Activated T-helper 1 cell treated with anti-CD3 and anti-CD28 coated beads, Interleukin-12 subunit alpha, Interleukin-12 subunit beta, Interleukin-2, Interleukin-4 antibody, amounts not matched to agents 30 ng/mL and 10 ng/mL and 1 ng/mL, durations not matched to agents 14 hours and 24 hours and 36 hours (primary cell): ENCODE measurements at places on chromosomes 5 and 9.

DNA sequence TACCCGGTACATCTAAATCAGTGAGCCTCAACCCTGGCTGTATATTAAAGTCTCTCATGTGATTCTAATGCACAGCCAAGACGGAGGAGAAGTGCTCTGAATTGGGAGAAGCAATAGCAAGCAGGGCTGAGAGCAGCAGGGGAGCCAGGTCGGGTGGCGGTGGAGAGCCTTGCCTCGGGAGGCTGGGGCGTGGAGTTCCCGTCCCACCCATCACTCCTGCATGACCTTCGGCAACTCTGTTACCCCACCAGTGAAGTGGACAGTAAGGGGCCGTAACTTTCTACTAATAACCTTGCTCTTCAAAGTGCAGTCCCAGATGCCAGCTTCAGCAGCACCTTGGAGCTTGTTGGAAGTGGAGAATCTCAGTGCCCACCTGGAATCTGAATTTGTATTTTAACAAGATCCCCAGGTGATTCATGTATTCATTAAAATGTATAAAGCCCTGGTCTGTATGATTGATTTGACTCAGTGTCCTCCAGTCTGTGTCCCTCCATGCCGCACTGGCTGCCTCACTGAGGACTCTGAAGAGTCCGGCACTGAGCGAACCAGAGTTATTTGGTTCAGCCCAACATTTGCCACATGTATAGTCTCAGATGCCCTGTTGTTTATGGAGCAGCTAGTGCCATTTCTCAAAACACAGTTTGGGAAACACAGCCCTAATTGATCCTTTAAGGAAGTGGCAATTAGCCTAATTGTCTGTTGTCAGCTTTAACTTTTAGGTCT is 6.5 kb downstream of the ERGIC1 start:
- H3K27ac ChIP-seq: no peak overlapping the region
- H3K4me1 ChIP-seq: peaks cover 13% of the 10 kb centered on the region
- no peak overlapping the region for H3K4me3 ChIP-seq
- DNase-seq: no peak
- H3K27me3 ChIP-seq: no peaks in the 10 kb centered on the region
- H3K36me3 ChIP-seq: no peaks in the 10 kb centered on the region

- no peak overlapping the region for H3K4me3 ChIP-seq
- H3K36me3 ChIP-seq: no peaks in the 10 kb centered on the region
- no peak for DNase-seq
- peaks cover 2% of the 10 kb centered on the region for H3K27me3 ChIP-seq
Observed at GRCh38 chr5:147427521-147428401, 82.1 kb downstream of the DPYSL3 start.

- no peaks in the 10 kb centered on the region for H3K4me1 ChIP-seq
- H3K4me3 ChIP-seq: no peak overlapping the region
- H3K27ac ChIP-seq: no peak overlapping the region
Observed at GRCh38 chr5:162654661-162655405, 587.3 kb downstream of the GABRG2 start.

GRCh38 chr5:132296412-132297016 is 2.3 kb downstream of the SLC22A4 start:
- DNase-seq: no peak
- H3K36me3 ChIP-seq: no peaks in the 10 kb centered on the region
- H3K4me1 ChIP-seq: peaks cover 32% of the 10 kb centered on the region
- no peak overlapping the region for H3K4me3 ChIP-seq

DNA sequence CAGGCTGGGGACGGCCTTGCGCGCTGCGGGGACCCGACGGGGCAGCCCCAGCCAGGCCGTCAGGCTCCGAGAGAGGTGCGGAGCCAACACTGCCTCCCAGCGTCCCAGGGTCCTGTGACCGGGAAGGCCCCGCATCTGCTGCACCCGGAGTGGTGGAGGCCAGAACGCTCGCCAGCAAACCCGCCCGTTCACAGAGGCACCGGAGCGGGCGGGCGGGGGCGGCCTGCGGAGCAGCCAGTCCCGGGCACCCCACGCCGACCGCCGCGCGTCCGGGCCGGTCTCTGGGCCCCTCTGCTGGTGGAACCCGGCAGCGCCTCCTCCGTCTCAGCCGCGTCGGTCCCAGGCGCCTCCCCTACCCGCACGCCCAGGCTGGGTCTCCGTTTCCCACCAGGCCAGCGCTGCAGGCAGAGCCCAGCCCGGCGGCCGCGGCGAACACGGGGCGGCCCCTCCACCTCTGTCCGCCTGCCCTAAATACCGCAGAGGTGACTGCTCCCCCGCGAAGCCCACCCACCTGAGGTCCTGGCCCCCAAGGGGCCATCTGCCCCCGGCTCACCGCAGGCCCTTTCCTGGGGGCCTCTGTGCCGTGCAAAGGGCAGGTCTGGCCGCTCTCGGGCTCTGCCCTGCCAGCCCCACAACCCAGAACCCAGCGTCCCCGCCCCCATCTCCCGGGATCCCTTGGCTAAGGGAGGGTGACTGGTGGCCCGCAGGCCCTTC is 15.9 kb downstream of the EXD3 start:
- peak; percentile 56 for DNase-seq
- no peak overlapping the region for H3K4me3 ChIP-seq
- H3K27me3 ChIP-seq: peaks cover 3% of the 10 kb centered on the region
- no peaks in the 10 kb centered on the region for H3K36me3 ChIP-seq
- H3K4me1 ChIP-seq: no peaks in the 10 kb centered on the region

DNA sequence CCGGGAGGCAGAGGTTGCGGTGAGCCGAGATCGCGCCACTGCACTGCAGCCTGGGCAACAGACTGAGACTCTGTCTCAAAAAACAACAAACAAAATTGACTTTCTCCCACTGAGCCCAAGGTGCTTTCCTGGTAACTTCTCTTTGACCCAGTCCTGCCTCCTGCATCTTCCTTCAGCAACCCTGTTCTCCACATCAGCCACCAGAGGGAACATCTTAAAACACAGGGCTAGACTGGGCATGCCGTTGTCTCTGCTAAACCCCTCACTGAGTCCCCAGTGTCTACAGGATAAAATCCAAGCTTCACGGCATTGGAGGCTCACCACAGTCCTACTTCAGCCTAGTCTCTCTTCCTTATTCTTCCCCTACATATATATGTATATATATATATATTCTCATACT is 39.8 kb upstream of the KCNMB1 start:
- DNase-seq: no peak
- no peak overlapping the region for H3K27ac ChIP-seq

GRCh38 chr9:104091708-104092107 is 2.4 kb upstream of the SMC2 start:
- H3K27ac ChIP-seq: peak overlapping the region; percentile 37
- H3K4me3 ChIP-seq: peak overlapping the region; percentile 98
- peaks cover 4% of the 10 kb centered on the region for H3K27me3 ChIP-seq

DNA sequence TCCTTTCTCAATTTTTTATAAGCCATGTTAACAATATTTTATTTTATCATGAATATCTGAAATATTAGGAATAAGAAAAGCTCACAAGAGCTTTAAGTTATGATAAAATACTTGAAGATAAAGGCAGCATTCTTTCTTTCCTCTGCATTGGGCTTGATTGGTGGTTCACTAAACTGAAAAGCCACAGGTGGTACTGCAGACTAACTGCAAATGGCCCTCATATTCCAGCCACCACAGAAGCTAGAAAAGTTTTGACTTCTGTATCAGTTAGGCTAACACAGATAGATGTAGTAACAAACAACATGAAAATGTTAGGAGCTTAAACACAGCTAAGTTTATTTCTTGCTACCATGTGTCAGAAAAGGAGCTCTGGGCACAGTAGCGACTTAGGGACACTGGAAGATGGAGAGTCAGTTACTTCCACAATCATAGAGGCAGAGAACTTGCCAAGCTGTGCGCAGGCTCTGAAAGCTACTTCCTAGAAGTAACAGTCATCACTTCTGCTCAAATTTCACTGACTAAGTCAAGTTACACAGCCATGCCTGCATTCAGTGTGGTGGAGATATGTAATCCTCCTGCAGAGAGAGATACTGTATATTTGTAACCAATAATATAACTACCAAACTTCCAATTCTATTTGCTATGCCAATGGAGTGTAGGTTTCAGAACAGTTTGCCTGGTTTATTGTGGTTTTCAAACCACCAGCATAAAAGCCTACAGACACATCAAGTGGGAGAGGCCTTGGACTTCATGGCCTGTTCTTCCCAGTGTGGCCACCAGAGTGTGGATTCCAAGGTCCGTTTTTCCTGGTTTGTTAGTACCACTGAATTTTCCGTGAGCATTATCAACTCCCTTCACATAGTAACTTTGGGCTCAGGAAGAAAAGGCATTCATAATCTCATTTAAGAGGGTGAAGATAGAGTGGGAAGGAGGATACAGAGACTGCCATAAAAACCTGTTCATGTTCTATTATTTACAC is 268.3 kb downstream of the PJA2 start:
- no peak for DNase-seq
- no peak overlapping the region for H3K4me3 ChIP-seq
- no peaks in the 10 kb centered on the region for H3K4me1 ChIP-seq

DNA sequence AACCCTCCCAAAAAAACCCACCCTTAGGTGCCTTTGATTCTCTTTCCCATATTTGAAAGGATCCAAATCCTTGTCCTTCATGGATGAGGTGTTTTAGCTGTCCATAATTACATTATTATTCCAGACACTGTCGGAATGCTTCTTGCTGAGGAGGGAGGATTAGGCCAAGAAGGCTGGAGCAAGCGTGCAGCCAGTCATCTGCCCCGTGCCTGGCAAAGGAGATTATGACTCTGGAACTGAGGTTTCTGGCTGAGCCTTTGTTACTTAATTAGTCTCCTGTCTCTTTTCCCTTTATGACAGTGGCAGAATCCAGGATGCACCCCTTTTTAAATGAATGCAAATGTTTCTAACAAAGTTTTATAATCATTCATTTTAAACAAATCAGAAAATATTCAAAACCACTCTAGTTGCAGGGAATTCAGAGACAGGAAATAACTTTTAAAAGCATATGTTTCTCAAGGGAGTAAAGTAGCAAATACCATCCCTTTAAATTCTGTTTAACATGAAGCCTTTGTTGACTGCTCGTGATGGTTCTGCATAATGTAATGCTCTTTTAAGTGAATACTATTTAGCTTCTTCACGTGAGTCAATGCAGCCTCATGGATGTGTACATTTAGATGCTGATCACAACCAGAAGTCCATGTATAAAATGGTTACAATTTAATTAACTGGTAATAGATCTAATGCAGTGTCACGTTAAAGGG is 69.8 kb downstream of the GALNT10 start:
- no peak for DNase-seq
- no peak overlapping the region for H3K27ac ChIP-seq
- H3K4me3 ChIP-seq: no peak overlapping the region
- H3K27me3 ChIP-seq: no peaks in the 10 kb centered on the region
- peaks cover 23% of the 10 kb centered on the region for H3K36me3 ChIP-seq
- H3K4me1 ChIP-seq: peaks cover 8% of the 10 kb centered on the region

- no peak for DNase-seq
- H3K27me3 ChIP-seq: no peaks in the 10 kb centered on the region
- H3K4me1 ChIP-seq: no peaks in the 10 kb centered on the region
- H3K27ac ChIP-seq: no peak overlapping the region
- H3K36me3 ChIP-seq: no peaks in the 10 kb centered on the region
Observed at GRCh38 chr9:17322882-17323864, 188.3 kb downstream of the CNTLN start.

DNA sequence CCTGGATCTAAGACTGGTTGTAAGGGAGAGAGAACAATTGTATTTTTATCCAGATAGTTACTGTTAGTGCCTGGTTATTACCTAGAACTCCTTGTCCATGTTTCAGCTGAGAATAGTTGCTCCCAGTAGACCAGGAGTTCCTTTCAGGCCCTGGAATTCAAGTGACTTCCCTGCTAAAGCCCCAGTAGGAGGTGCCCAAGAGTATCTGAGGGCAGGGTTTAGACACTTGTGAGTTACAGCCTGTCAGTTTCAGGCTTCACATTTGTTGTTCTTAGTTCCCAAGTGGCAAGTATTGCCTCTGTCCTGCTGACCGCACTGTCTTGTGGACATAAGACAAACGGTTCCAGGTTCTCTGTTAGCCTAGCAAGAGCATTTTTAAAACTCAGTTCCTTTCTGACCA is 743.9 kb upstream of the SEMA6A start:
- no peak for DNase-seq
- H3K36me3 ChIP-seq: no peaks in the 10 kb centered on the region
- no peak overlapping the region for H3K4me3 ChIP-seq
- H3K27ac ChIP-seq: no peak overlapping the region
- no peaks in the 10 kb centered on the region for H3K4me1 ChIP-seq

- no peak overlapping the region for H3K4me3 ChIP-seq
- no peaks in the 10 kb centered on the region for H3K4me1 ChIP-seq
- H3K27me3 ChIP-seq: no peaks in the 10 kb centered on the region
- DNase-seq: no peak
Observed at GRCh38 chr5:106311230-106311915, 1359.4 kb downstream of the EFNA5 start.

- H3K4me3 ChIP-seq: no peak overlapping the region
- H3K27ac ChIP-seq: no peak overlapping the region
- no peaks in the 10 kb centered on the region for H3K4me1 ChIP-seq
- no peak for DNase-seq
- H3K36me3 ChIP-seq: no peaks in the 10 kb centered on the region
- H3K27me3 ChIP-seq: peaks cover 7% of the 10 kb centered on the region
Observed at GRCh38 chr5:137828180-137828579, 39.5 kb upstream of the MYOT start.

GRCh38 chr5:104913841-104914281 is 1351.3 kb upstream of the NUDT12 start:
- no peak overlapping the region for H3K27ac ChIP-seq
- no peaks in the 10 kb centered on the region for H3K4me1 ChIP-seq
- no peaks in the 10 kb centered on the region for H3K27me3 ChIP-seq
- no peaks in the 10 kb centered on the region for H3K36me3 ChIP-seq
- H3K4me3 ChIP-seq: no peak overlapping the region

GRCh38 chr5:2196989-2197619 is 314.4 kb upstream of the IRX4 start:
- DNase-seq: no peak
- H3K36me3 ChIP-seq: no peaks in the 10 kb centered on the region
- no peak overlapping the region for H3K4me3 ChIP-seq
- H3K4me1 ChIP-seq: no peaks in the 10 kb centered on the region

DNA sequence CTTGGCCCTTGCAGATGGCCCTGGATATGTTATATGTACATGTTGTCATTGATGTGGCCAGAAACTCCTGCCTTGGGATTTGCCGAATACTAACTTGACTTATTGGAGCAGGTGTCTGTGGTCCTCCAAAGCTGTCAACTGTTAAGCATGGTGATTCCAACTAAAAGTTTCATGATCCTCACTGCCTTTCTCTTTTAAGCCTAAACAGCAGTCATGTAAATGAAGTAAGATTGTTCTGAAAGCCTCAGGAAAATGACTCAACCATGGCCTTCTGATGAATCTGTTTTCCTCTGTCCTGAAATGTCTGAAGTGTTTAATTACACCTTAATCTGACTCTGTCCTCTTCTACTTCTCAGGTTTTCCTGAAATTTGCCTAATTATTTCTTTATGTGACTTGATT is 245.0 kb downstream of the FAM114A2 start:
- no peak for DNase-seq
- no peaks in the 10 kb centered on the region for H3K36me3 ChIP-seq
- H3K4me3 ChIP-seq: no peak overlapping the region
- no peaks in the 10 kb centered on the region for H3K27me3 ChIP-seq
- H3K27ac ChIP-seq: no peak overlapping the region

GRCh38 chr5:66896171-66896570 is 300.0 kb downstream of the MAST4 start:
- H3K36me3 ChIP-seq: peaks cover 15% of the 10 kb centered on the region
- DNase-seq: no peak
- H3K27me3 ChIP-seq: no peaks in the 10 kb centered on the region
- H3K27ac ChIP-seq: no peak overlapping the region
